ENCODE measurements at places on chromosomes 3 and 15.

DNA sequence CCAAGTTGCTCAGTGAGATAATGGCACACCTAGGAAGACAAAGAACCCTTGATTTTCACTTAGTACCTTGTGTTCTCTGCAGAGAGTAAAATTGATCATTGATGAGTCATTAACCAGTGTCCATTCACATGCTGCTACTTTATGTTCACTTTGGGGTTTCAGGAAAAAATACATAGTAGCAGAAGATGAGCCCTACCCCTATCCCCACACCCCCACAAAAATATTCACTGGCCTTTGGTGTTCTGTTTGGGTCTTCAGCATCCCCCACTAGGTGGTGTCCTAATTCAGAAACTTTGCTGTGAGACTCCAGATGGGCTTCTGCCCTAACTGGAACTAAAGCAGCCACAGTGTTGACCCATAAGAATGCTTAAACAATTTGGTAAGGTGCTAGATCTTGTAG, 178.8 kb downstream of the KLHL25 start:
- DNase-seq = no peak

GRCh38 chr3:3097958-3098357, 12.2 kb downstream of the IL5RA start:
- no peak for DNase-seq

DNA sequence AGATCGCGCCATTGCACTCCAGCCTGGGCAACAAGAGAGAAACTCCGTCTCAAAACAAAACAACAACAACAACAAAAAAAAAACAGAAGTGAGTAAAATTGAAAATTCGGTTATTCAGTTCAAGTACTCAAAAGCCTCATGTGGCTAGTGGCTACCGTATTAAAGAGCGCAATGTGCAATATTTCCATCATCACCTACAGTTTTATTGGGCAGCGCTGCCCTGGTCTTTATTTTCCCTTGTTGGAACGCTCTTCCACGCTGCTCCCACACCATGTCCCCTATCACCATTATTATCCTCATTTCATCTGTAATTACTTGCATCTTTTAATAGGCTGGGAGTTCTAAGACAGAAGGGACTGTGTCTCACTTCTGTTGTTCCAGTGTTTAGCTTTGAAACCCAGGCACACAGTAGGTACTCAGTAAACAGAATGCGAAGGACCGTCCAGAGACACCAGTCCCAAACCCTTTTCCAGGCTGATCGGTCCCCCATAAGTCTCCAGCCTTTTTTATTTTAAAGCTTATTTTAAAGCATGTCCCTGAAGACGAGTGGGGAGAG, 423 bp upstream of the HACD3 start:
- DNase-seq = no peak

DNA sequence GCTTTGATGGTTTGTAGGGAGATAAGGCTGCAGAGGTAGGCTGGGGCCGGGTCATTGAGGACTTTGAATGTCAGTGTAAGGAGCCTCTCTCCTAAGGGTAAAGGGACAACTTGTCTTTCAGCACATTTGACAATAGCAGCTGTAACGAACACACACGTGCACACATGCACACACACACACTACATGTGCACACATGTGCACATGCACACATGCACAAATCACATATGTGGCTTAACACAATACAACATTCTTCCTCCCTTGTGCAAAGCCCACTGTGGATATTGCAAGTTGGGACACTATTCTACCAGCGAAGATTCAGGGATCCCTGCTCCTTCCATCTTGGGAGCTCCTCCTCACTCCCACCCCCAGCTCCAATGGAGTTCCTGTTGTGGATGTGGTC, 1.1 kb upstream of the CFAP100 start:
- no peak for DNase-seq

GRCh38 chr15:28013480-28013879, 85.6 kb downstream of the OCA2 start:
- no peak for DNase-seq

DNA sequence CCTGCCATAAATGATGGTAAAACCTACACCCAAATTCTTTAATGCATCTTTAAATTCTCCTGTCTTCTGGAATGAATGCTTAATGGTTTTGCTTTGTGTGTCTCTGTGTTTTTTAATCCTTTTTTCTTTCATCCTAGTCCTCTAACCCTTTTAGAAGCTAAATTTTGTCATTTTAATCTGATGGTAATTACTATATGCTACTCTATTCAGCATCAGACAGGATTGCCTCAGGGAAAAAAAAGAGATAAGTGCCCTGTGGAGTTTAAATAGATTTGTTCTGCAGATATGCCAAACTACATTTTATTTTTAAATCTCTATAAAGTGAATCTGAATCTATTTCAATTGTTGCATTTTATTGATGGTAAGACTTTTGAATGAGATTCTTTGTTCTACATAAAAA, 966.8 kb downstream of the NSUN3 start:
- DNase-seq = no peak

DNA sequence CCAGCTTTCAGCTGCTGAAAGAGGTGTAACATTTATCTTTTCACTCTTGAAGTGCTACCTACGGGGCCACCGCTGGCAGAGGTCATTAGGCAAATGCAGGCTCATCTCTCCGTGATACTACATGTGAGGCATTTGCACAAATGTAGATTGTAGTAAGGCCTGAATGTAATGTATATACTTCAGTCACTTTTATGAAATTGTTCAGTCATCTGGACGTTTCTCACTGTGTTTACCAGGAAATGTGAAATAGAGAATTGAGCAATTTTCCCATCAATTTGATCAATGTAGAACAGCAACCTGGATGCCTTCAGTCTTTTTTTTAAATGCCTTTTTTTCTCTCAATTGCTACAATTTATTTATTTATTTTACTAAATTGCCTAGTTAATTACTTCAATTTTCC, 368.3 kb upstream of the AZI2 start:
- no peak for DNase-seq

GRCh38 chr3:194688200-194688740, 2.6 kb downstream of the FAM43A start:
- no peak for DNase-seq

- DNase-seq = no peak
Observed at GRCh38 chr3:79497447-79498111, 270.2 kb downstream of the ROBO1 start.

- no peak for DNase-seq
Observed at GRCh38 chr3:104175696-104176095, 1191.0 kb upstream of the ALCAM start.

GRCh38 chr3:142226474-142226873, 1.1 kb upstream of the GK5 start:
- DNase-seq = no peak

GRCh38 chr15:93126599-93126998, 37.6 kb upstream of the RGMA start:
- DNase-seq = no peak

DNA sequence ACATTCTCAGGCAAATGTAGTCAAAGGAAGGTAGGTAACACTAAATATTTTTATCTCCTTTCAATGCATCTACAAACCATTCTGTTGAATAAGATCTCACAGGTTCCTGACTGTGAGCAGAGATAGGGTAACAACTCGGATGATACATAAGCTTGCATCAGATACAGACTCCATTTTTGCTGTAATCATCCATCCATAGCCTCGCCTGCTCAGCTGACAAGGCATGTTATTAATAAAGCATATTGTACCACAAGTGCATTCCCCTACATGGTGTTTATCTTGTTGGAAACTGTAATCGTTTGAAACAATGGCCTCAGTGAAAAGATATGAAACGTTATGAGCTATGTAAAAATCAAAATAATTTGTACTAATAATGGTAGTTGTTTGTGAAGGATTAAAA, 35.4 kb upstream of the TCF12 start:
- DNase-seq = no peak

DNA sequence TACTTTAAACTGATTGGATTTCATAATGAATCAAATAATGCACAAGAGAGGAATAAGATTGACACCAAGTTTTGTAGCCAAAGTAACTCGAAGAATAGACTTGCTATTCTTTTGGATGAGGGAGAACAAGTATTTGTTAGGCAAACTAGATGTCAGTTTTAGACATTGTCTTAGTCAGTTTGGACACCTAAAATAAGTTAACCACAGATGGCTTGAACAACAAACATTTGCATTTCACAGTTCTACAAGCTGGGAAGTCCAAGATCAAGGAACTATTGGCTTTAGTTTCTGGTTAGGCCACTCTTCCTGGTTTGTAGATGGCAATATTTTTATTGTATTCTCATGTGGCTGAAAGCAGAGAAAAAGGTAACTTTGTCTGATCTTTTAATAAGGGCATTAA, 61.3 kb upstream of the OSTN start:
- no peak for DNase-seq

GRCh38 chr15:90838139-90838538, 30.2 kb upstream of the FURIN start:
- peak; percentile 95 for DNase-seq

GRCh38 chr15:40808861-40809450, 1.7 kb upstream of the DNAJC17 start:
- no peak for DNase-seq

- no peak for DNase-seq
Observed at GRCh38 chr15:100930306-100930848, 11.2 kb downstream of the LRRK1 start.

DNA sequence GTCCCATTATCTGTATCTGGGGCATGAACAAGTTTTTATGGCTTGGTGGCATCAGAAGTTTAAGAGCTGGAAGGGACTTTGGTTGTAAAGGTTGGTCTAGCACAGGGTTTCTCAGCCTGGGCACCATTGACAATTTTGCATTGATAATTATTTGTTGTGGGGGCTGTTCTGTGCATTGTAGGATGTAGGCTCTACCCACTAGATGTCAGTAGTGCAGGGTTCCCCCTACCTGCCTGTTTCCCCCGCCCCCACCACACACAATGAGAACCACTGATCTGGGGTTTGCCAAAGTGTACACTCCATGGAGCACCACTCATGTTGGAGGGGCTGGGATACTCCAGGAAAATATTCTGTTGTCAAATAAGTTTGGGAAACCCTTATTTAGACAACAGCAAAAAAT, 42.7 kb downstream of the PLCL2 start:
- no peak for DNase-seq

- no peak for DNase-seq
Observed at GRCh38 chr3:38149708-38150107, 11.2 kb downstream of the MYD88 start.

GRCh38 chr3:122263974-122264588, 61.0 kb upstream of the CSTA start:
- DNase-seq = no peak

Measured in activated T-cell treated with anti-CD3 and anti-CD28 coated beads, Interleukin-2, amount 50 U/mL, for 48 hours (primary cell).